Adipocyte (in vitro differentiated cells): ENCODE measurements at places on chromosomes 16 and 17.

DNA sequence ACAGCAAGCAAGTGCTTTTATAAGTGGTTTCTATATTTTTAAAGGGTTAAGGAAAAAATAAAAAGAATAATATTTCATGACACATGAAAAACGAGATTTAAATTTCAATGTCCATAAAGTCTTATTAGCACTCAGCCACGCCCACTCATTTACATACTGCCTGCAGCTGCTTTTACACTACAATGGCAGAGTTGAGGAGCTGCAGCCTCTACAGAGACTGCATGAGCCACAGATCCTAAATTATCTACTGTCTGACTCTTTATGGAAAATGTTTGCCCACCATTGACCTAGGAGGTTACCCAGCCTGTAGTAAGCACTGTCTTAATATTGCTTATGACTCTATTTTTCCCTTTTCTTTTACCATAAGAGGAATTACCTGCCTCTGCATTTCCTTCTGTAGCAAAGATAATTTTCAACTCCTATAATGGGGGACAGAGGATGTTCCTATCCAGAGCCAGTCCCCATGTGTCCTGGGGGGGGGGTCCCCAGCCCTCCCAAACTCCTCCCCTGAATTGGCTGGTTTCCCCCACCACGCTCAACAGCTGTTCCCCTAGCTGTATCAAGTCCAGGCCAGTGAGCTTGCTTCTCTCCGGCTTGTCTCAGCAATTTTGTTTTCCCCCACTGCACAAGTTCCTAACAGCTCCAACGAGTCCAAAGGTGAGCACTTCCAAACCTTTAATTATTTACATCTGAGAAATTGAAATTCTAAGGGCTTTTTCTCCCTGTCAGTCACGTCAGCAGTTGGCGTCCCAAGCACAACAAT, 139.4 kb upstream of the ERCC4 start:
- DNase-seq: no peak

DNA sequence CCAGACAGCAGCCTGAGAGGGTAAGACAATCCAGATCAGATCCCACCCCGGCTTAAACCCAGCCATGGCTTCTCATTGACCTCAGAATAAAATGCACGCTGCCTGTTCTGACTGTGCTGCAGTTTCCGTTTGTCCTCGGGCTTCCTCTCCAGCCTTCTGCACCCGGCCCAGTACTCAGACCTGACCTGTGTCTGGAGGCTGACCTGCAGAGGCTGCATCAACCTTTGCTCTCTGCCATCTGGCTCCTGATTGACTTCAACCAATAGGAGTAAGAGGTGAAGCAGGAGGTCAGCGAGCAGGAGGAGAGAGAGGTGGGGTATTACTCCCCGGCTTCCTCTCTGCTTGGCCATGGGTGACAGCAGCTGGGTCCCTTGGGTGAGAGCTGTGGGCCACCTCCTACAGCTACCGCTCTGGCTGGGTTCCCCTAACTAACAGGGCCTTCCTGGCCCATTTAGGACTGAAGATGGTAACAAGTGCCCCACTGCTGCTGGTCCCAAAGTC, 46.7 kb downstream of the C16orf82 start:
- DNase-seq: no peak

GRCh38 chr17:79407385-79407784, 203.5 kb downstream of the RBFOX3 start:
- DNase-seq: no peak

GRCh38 chr16:49019831-49020230, 261.8 kb downstream of the CBLN1 start:
- DNase-seq: no peak

DNA sequence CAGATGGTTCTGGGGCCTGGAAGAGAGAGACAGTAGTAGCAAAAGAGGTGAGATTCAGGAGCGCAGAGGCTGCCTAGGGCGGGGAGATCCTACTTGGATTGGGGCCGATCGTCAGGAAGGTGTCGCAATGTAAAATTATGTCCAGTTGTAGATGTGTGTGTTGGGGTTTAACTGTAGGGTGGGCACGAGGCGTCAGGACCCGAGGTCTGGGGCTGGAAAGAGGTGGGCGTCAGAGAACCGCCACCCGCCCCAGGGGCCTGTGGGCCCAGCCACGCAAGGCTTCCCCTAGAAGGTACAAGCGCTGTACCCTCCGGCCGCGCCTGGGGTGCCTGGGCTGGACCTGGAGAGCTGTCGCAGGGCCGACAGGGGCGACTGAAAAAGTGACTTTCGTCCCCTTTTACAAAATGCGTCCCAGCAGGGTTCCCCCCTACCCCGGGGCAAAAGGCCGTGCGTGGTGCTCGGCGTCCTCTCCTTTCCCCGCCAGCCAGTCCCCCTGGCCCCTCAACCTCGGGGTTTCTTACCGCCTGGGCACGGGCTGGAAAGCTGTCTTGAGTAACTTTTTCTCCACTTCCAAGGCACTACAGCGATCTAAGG, 2.8 kb downstream of the IRX3 start:
- DNase-seq: no peak

GRCh38 chr17:14733376-14733775, 432.5 kb downstream of the HS3ST3B1 start:
- no peak for DNase-seq

GRCh38 chr16:2959206-2959605, 4.9 kb upstream of the KREMEN2 start:
- no peak for DNase-seq
